ENCODE measurements at places on chromosomes 5 and 9.

DNA sequence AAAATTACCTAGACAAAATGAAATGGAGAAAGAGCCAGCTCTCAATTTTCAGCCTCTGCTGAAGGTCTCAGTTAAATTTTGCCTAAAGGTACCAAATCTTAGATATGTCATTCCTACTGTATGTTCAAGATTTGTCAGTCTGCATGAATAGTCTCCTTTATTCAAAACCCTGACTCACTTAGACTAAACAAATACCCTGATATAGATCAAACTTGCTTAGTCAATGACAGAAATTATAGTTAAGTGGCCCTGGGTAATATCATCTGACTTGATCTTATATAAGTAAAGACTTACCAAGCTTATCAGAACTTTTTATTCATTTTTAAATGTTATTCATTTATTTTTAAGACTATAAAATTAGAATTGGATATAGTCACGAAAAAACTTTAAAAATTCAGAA, 12.2 kb downstream of the MEGF9 start:
- no peak for DNase-seq

GRCh38 chr9:134637696-134638501, 3.7 kb upstream of the COL5A1 start:
- no peak for DNase-seq

DNA sequence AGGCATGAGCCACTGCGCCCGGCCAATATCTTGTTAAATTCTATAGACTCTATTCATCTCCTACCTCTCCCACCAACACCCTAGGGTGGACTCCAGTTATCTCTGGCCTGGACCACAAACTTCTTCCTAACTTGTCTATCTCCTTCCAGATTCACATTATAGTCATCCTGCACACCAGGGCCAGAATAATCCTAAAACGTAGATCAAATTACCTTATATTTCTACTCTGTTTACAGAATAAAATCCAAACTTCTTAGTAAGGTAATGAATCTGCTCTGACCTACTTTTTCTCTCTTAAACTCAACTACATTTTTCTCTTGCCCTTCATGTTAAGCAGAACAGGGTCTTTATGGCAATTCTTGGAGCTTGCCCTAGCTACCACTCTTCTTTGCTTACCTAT, 6.9 kb downstream of the ELL2 start:
- no peak for DNase-seq

GRCh38 chr9:96418083-96418919, at the start of gene ZNF367:
Gene ZNF367 (minus strand): TSS chr9:96418370. CDS start chr9:96418032, 338 bp downstream.
- peak; percentile 96 for DNase-seq

DNA sequence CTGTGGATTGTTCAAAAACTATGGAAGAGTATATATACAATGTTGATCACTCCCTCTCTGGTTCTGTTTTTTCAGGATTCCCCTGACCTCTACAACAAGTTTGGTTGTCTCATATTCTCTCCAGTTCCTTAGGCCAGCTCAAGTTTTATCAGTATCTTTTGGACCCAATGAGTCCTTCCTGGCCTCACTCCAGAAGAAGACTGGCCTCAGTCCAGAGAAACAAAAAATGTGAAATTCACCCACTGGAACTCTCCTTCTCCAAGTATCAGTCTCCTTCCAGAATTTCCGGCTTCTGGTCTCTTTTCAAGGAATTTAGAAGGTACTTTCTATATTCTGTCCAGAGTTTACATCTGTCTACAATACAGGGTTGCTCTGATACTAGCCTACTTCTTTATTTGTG, 537.8 kb upstream of the FTMT start:
- DNase-seq = no peak

DNA sequence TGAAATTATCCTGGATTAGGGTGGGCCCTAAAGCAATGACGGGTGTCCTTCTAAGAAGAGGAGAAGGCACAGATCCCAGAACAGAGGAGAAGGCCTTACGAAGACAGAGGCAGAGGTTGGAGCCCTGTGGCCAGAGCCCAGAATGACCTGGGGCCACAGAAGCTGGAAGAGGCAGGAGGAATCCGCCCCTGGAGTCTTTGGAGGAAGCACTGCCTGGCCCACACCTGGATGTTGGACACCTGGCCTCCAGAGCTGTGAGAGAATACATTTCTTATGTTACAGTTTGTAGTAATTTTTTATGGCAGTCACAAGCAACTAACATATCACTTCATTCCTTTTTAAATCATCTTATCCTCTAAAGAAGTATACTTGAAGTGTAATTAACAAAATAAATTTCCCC, 8.5 kb downstream of the MRPL36 start:
- DNase-seq = no peak

DNA sequence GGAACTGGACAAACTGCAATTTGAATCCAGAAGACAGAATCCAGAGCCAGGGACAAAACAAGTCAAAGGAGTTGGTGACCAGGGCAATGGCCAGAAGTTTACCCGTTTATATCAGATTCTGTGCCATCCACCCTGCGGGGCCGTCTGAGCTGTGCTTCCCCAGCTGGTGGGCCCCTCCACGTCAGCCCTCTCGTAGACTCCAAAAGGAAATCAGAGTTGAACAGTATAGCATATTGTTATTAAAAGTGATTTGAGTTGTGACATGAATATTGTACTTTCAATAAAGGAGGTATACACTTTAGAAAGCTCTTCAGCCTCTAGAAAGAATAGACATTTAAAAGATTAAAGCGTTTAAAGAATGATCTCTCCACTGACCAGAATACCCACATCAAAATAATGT, 102.4 kb downstream of the NFIB start:
- no peak for DNase-seq

DNA sequence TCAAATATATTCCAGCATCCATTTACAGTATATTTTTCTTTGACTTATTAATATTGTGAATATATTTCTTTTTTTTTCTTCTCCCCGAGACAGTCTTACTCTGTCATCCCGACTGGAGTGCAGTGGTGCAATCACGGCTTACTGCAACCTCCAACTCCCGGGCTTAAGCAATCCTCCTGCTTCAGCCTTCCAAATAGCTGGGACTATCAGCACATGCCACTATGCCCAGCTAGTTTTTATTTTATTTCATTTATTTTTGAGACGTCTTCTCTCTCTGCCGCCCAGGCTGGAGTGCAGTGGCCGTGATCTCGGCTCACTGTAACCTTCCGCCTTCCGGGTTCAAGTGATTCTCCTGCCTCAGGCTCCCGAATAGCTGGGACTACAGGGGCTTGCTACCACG, 7.4 kb upstream of the GLIPR2 start:
- no peak for DNase-seq

- DNase-seq = no peak
Measured at GRCh38 chr9:1210954-1211353, 160.8 kb downstream of the DMRT2 start.

- DNase-seq = no peak
Measured at GRCh38 chr9:90002397-90003271, 397.8 kb downstream of the GADD45G start.

- no peak for DNase-seq
Measured at GRCh38 chr5:122984425-122984824, 52.1 kb downstream of the PPIC start.

DNA sequence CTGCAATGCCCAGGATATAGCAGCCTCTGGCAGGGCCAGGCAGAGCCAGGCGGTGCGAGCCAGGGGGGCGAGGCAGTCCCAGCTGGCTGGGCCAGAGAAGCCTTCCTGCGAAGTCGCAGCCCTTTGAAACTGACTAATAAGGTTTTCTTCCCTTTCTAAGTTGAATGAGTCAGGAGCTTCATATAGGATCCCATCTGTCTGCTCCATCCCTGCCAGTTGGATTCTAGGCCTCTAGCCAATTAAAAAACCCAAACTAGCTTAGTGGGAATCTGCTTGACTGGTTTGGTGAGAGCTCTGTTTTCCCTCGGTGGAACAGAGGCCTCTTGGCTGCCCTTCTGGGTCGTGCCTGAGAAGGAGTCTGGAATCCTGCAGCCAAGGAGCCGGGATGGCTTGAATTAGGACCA, 70.1 kb upstream of the RAPGEF1 start:
- DNase-seq = no peak

DNA sequence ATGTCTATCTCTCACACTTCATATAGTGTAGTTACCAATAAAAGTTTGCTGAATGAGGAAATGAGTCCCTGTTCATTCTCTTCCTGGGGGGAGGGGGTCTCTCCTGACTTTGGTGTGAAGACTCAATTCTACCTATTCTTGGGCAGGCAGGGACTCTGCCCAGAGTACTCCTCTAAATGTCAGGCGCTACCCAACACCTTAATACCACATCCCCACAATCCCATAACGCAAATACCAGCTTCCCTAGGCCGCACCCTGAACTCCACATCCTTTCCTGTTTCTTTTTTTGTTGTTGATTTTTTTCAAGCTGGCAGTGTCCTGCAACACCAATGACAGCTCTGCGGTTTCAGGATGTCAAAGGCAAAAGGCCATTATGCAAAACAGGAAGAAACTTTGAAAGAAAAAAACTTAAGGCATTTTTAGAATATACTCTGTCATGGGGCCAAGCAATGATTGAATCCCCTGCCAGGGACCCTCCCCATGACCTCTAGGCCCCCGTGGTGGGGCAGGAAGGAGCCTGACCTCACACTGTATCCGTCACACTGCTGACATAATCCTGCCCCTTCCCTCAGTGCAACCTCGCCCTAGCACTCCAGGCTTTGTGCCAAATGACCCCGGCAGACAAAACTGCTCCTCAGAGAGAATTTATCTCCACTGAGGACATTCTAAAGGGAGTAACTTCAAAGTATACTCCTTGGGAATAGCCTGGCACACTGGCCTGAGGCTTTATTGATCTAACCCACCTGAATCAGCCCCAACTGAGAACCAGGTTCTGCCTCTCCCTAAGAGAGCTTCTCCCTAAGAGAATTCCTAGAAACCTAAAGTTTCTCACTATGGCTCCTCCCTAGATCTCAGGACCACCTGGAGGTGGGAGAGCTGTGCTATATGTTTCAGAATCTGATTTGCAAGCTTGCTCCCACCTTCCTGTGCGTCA, 8.0 kb downstream of the B4GALT1 start:
- DNase-seq = no peak

DNA sequence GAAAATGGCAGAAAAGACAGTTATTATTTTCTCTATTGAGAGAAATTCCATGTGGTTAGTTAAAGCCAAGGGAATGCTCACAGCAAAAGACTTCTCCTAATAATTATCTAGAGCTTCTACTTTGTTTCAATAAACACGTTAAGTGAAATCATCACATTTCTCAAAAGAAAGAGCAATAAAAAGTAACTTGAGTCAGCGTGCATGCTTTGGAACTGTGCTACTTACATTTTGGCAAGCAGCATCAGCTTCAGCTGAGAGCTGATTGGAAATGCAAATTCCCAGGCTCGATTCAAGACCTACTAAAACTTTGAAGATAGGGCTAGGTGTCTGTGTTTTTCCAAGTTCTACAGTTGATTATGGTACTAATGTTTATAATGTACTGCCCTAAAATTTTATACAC, 132.1 kb downstream of the CDH18 start:
- no peak for DNase-seq

DNA sequence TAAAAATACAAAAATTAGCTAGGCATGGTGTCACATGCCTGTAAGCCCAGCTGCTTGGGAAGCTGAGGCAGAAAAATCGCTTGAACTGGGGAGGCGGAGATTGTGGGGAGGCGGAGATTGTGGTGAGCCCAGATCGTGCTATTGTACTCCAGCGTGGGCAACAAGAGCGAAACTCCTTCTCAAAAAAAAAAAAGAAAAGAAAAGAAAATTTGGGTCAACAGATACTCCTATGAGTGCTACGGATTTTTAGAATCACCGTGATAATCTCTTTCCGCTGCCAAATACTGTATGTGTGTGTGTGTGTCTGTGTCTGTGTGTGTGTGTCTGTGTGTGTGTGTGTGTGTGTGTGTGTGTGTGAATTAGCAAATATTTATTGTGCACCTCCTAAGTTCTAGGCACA, 64.4 kb downstream of the ARRDC3 start:
- no peak for DNase-seq

- no peak for DNase-seq
Measured at GRCh38 chr5:55230086-55230629, 3.0 kb upstream of the MCIDAS start.

DNA sequence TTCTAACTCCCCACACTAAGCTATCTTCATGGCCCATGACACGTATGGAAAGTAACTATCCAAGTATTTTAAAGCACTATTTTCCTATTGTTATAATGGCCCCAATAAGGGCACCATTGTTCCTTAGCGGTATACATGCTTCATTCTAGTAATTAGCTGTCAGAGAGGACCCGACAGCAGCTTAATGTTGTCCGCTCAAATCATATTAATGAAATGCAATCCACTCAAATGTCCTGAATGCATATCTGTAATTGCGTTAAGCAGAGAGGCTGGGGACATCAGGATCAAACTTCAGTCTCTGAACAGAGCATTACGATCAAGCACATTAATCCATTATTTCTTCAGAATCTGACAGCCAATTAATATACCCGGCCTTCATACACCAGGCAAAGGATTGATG, 139.7 kb downstream of the CRB2 start:
- DNase-seq = no peak

DNA sequence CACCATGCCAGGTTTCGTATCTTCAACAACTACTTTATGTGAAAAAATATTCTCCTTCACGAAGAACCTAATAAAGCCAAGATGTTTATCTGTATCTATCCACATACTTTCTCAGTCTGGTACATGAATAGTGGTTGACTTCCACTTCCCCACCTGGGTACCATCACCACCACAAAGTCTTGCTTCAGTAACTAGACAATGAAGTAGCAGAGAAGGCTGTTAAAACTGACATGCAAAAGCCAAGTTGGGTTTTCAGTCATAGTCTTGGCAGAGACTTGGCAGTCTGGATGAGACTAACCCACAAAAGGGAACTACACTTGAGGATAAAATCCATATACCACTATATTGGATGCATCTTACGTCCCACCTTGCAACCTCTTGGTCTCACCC, 5.0 kb downstream of the P4HA2 start:
- DNase-seq = no peak

DNA sequence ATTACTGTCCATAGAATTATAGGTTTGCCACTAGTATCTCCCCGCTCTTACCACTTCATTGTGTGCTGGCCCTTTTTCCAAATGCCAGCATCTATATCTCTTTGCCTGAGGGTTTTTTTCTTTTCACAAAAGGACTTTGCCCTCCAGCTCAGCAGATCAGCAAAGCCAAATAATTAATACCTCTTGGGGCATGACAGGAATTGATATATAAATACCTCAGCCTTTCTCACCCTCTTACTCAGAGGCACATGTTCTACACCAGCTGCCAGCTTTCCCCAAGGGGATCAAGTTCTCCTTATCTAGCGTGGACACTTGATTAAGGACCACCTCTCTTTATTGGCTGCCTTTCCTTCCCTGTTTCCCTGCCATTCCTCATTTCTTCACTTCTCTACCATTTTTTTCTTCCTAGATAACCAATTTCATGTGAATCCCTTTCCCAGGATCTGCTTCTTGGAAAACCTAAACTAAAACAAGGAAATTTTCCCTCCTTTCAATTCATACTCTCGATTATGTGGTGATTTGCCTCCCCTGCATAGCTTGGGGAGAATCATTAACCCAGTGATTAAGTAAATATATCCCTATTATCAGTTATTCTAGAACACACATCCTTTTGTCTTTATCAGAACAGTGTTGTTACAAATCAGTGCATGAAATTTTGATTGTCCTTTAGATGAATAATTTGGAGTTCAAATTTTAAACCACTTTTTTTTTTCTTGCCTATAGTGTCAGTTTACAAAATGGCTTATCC, 6.9 kb upstream of the NUDT12 start:
- DNase-seq = no peak
